Fibroblast of gingiva (primary cell): ENCODE measurements at places on chromosomes 7 and 10.

DNA sequence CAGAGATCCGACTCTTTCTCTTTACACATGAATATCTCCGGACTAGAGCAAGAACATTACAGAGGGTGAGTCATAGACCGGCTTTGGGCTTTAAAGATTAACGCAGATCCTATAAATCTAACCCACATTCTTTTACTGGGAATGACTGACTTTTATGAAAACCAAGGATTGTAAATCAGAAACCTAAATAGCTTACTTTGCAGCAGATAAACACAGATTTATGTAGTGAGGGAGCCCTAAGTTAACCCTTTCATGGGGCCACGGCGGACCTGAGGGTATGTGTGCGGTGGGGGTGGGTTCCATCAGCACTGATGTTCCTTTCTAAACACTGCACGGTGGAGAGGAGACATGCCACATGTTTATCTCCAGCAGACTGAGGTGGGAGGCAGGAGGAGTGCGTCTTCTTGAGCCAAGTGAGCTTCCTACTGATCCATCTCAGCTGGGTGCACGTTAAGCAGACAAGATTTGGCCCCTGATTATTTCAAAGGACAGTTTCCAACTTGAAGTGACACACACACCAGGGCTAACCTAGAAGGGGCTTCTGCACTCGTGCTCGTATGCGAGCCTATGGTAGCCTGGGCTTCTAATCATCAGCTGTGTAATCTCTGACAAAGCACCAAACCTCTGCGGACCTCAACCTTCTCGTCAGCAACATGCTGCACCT, 127.6 kb downstream of the WDR11 start:
- no peak for DNase-seq

DNA sequence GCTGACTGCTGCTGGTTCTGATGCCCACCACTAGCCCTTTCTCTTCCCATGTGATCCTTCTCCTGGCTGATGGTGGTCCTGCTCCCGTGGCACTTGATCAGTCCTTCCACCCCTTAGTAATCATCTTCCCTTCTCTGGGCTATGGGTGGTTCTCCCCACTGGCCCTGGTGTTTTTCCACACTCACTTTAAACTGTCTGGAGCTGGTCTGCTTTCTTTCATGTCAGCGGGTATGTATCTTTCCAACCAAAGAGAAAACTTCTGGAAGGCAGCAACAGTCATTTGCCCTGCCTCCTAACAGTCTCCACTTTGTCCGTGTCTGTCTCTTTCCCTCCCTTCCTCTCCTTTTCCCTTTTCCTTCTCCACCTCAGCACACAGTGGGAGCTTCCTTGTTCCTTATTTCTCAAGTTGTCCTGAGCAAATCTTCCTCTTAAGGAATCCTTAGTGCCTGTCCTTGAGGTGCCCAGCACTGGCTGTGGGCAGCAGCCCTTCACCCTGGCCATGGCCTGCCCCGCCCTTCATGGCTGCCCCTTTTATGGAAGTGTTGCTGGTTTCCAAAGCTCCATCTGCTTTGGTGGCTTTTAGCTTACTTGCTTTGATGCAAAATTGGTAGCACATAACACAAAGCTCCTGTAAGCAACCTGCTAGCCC, 189.0 kb downstream of the TCF7L2 start:
- no peak for DNase-seq

DNA sequence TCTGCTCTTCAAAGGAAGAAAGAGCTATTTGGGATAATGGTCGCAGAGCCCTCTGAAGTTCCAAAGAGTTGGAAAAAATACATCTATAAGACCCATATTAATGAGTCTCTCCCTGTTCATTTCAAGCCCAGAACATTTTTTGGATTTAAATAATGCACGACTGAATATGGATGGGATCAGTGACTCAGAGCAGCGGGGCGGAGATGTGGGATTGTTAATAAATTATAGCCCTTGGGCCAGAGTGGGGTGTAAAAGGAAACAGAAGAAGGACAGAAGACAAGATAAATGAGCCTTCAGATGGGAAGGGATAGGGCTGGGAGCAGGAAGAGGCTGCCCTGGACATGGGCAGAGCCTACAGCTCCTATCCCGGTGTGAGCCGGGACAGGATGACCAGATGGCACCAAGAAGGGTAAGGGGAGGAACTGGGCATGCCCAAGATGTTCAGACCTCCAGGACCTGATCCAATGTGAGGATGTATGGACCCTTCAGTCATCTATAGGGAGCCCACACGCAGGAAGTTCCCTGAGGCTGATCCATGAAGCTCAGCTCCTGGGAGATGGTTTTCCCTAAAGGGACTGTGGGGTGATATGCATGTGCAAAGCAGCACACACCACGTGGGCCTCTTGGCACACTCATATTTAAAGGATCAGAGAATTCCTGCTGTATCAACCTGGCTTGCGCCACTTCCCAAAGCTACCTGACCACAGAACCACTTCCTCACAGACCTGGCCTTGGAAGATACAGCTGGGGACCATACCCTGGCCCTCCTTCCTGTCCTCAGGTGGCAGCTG, 96.1 kb upstream of the PLXNA4 start:
- no peak for DNase-seq

- no peak for DNase-seq
Measured at GRCh38 chr10:124071141-124071540, 22.3 kb downstream of the CHST15 start.

GRCh38 chr10:17645621-17646345, 1.8 kb downstream of the STAM start:
- no peak for DNase-seq

DNA sequence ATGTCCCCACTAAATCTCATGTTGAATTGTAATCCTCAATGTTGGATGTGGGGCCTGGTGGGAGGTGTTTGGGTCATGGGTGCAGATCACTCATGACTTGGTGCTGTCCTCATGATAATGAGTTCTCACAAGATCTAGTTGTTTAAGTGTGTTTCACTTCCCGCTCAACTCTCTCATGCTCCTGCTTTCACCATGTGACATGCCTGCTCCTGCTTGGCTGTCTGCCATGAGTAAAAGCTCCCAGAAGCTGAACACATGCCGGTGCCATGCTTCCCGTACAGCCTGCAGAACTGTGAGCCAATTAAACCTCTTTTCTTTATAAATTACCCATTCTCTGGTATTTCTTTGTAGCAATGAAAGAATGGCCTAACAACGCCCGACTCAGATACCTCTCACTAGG, 6.2 kb upstream of the PSTK start:
- no peak for DNase-seq

GRCh38 chr10:121919666-121920065, 8.2 kb downstream of the ATE1 start:
- no peak for DNase-seq

DNA sequence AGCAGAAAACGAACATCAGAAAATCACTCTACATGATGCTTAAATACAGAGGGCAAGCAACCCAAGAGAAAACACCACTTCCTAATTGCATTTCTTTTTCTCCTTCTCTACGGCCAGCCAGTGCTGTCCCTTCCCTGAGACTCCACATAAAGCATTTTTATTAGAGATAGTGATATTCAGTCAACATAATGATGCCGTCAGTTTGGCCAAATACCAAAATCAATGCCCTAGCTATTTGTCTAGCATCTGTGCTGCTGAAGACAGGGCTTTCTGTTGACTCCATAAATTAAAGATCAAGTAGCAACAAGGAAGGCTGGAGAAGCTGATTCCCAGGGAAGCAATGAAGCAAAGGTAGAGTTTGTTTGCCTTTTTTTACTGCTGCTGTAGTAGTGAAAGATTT, 1024.9 kb downstream of the REEP3 start:
- DNase-seq: no peak

DNA sequence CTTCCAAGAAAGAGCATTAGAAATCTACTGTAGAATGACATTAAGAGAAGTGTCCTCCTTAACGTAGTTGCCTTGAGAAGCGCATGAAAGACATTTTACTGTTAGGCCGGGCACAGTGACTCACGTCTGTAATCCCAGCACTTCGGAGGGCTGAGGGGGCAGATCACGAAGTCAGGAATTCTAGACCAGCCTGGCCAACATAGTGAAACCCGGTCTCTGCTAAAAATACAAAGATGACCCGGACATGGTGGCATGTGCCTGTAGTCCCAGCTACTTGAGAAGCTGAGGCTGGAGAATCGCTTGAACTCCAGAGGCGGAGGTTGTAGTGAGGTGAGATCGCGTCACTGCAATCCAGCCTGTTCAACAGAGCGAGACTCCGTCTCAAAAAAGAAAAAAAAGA, 28.9 kb downstream of the TARP start:
- DNase-seq: no peak

GRCh38 chr7:15719311-15719710, 32.8 kb upstream of the MEOX2 start:
- no peak for DNase-seq

- no peak for DNase-seq
Measured at GRCh38 chr7:90007001-90007654, 147.1 kb upstream of the STEAP1 start.

DNA sequence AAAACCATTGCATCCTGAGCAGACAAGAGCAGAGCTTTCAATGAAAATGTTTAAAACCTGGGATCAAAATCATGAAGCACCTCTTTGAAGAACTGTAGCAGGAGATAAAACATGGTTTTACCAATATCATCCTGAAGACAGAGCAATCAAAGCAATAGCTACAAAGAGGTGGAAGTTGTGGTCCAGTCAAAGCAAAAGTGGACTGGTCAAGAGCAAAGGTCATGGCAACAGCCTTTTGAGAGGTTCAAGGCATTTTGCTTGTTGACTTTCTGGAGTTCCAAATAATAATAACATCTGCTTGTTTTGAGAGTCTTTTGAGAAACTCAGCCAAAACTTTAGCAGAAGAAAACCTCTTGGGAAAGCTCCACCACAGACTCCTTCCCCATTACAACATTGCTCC, 893.9 kb upstream of the POT1 start:
- DNase-seq: no peak

DNA sequence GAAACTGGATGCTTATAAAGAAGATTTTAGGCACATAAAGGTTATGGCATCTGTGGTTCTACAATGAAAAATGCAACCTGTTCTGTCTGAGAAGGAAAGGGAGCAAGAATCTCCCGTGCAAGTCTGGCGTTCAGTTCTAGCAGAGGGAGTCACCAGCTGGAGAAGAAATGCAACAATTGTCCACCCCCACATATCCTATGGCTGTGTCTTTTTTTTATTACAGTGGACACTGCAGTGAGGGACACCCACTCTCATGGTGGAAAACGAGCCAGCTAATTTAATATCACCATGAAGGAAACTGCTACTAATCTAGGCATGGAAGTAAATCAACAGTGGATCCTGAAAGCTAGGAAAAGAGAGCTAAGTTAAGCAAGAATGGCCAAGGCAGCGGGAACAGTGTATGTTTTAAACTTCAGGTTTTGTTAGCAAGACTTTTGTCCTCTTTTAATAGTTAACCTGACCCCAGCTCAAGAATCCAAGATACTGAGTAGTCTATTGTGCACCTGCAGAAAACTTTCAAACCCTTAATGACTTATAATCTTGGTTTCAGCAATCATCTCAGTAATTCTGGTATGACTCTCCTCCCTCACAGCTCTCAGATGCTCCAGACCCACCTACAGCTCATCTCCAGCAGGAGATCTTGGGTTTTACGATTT, 149.3 kb downstream of the FGFR2 start:
- no peak for DNase-seq

- DNase-seq: peak; percentile 61
Measured at GRCh38 chr7:105388356-105389087, at the start of gene SRPK2. TSS of gene SRPK2 (minus strand) at chr7:105388921.

GRCh38 chr10:4081685-4082111, 296.7 kb upstream of the KLF6 start:
- peak; percentile 75 for DNase-seq

DNA sequence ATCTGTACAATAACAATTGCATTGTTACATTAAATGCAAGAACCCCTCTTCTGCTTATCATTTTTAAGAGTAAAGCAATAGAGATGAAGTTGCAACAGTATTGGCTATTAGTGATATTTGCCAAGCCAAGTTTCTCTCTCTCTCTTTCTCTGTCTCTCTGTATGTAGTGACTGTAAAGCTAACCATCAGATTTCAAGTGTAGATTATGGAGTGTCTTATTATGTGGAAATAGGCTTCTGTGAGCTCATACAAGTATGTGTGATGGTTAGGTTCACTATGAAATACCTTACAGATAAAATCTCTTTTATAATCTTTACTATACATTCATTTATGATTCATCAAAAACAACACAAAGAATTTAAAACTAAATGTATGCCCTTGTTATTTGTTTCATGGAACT, 28.6 kb upstream of the NRP1 start:
- no peak for DNase-seq

DNA sequence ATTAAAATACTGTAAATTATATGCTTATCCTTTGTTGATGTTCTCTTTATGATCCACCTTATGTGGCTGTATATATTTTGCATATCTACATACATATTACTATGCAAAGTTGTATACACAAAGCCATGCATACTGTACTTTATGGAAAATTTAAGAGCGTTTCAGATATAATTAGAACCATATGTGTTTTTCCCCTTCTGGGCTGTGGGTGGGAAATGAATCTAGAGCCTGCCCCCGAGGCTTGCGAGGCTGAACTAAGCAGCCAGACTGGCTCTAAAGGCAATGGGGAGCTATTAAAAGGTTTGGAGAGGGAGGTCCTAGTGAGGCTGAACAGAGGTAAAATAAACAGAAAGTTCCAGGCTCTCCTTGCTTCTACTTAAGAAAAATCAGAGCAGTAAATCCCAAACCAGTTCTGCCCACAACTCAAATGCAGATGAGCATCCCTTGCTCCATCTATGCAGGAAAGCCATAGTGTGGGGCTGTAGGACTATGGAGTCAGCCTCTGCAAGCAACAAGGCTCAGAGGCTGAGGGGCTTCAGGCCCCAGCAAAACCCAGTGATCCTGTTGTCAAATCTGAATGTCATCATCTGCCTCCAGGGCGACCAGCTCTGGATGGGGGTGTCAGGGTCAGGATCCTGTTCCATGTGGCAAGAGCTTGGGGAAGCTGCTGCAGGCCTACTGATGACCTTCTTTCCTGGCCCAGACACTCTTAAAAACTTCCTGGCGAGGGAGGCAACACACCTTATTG, 14.1 kb upstream of the DDIT4 start:
- peak; percentile 89 for DNase-seq

GRCh38 chr10:124213471-124213870, 120.1 kb upstream of the CHST15 start:
- DNase-seq: no peak

GRCh38 chr7:118476036-118476435, 251.5 kb downstream of the ANKRD7 start:
- no peak for DNase-seq

DNA sequence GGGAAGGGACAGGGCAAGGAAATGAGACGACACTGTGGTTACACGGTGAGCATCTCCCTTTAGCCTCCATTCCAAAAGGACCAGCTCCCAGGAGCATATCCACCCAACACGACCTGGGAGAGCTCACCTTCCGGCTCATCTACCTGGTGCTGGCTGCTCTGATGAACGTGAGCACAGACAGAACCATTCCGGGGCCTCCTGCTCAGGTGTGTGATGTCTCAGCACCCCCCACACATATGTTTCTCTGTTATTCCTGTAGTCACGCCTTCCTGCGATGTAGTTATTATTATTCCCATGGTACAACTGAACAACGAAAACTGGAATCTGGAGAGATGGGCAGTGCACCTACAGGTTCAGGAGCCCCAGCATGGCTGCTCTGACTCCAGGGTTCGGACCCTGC, 20.5 kb upstream of the GPR26 start:
- DNase-seq: no peak

- DNase-seq: no peak
Measured at GRCh38 chr7:31690935-31691334, 3.9 kb downstream of the PPP1R17 start.
